ENCODE measurements at places on chromosomes 16 and 17.

- no peak for DNase-seq
Measured at GRCh38 chr17:68238871-68239253, 9.0 kb upstream of the AMZ2 start.

GRCh38 chr17:8073627-8074484 is 13.7 kb downstream of the ALOX12B start:
- DNase-seq: no peak

DNA sequence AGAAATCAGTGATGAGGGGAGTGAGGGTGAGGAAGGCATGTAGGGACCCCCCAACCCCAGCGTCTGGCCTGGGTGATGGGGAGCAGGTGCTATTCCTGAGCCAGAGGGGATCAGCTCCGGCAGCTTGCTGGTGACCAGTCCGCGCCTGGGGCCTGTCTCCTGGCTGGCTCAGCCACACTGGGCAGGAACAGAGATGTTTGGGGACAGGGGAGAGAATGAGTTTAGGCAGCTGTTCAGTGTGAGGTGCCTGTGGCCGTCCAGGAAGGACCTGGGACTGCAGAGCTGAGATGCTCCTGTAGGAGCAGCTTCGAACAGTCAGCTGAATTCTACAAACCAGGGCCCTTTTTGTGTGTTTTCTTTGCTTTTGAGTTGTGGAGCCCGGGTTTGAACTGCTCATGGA is 23.2 kb upstream of the SPNS2 start:
- no peak for DNase-seq

- DNase-seq: no peak
Measured at GRCh38 chr16:4123616-4124300, 7.5 kb upstream of the ADCY9 start.

DNA sequence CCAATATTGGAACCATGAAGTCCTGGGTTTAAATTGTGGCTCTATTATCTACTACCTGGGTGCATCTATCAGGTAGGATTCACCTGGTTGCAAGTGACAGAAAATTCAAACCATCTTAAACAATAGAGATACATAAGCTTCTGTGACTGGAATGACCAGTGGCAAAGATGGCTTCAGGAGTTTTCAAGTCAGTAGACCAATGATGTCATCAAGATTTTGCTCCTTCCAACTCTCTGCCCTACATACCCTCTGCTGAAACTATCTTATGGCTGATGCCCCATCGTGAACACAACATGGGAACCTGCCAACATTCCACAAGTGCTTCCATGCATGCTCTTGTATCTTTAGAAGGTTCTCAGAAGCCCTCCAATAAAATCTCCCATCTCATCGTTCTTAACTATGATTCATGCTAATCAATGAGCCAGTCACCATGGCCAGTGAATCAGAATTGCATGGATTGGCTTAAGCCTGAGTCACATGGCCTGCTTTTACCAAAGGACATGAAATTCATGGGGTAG is 180.9 kb downstream of the GRIN2A start:
- no peak for DNase-seq

DNA sequence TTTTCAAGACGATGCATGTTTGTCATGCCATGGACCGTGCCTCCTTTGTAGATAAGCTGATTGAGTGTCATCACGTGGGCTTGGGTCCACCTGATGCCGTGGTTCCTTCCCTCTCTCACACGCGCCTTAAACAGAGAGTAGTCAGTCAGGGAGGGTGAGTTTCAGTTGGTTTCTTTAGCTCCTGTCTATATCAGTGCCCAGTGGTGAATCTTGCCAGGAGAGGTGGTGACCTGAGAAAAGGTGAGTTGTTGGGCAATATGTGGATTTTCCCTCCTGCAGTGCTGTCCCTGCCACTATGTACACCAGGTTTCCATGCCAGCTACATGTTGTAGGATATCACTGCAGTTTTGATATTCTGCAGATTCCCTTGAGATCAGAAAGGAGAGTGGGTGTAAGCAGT is 129.7 kb downstream of the LAT start:
- no peak for DNase-seq

DNA sequence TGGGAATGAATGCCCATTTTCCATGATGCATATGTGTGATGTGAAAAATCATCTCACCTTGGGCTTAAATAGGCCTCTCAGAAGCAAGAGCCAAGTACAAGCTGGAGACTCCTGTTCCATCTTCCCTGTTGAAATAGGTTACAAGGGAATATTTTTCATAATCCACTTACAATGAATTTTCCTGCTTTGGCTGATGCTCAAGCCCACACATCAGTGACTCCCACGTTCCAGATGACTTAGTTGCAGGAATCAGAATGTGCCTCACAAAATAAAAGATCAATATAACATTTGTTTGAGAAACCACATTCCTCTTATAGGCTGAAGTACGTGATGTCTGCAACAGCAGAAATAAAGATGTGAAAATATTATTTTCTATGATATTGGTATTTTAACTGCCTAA is 24.1 kb downstream of the ANKFN1 start:
- no peak for DNase-seq

- peak; percentile 11 for DNase-seq
Measured at GRCh38 chr16:24036614-24037013, 200.8 kb downstream of the PRKCB start.

GRCh38 chr16:84633622-84634021 is 14.7 kb upstream of the KLHL36 start:
- DNase-seq: no peak

DNA sequence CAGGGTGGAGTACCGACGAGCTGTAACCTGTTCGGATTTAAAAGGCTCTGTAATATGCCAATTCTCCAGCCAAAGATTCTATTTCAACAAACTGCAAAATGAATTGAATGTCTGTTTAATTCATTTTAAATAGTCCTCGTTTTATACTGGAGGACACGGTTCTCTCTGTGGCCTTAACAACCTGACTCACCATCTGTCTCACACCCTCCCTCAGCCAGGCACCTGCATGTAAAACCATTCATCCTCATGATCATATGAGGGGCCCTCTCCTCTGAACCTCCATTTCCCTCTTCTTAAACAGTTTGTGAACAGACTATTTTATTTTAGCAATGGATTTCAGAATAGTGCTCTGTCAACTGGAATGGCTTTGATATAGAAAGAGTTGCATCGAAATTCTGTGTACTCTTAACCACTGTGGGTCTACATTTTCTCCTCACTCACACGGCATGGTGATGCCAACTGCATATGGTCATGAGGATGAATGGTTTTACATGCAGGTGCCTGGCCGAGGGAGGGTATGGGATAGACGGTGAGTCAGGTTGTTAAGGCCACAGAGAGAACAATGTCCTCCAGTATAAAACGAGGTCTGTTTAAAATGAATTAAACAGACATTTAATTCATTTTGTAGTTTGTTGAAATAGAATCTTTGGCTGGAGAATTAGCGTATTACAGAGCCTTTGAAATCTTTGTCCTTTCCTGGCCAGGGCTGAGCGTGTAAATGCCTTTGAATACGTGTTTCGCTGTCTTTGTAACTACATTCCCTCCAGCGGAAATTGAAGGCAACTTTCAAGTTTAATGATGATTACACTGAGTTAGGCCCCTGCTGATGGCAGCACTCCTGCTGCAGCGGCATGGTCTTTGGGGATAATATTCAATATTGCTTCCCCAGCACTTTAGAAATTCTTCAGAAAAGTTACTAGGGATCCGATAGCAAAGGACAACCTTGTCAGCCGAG is 329.6 kb downstream of the SNX29 start:
- DNase-seq: no peak

GRCh38 chr17:16150251-16150856 is 65.0 kb downstream of the NCOR1 start:
- peak; percentile 7 for DNase-seq

DNA sequence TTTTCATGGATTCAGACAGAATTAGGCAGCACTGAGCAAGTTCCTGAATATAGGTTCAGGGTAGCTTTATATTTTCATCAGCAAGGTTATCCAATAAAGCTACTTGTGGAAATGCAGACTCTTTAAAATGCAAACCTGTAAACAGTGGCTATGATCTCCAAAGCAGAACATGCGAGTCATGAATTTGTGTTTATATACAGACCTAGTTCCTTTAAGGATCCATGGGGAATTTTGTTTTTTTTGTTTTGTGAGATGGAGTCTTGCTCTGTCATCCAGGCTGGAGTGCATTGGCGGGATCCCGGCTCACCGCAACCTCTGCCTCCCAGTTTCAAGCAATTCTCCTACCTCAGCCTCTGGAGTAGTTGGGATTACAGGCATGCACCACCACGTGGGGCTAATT is 14.8 kb downstream of the CLEC16A start:
- DNase-seq: no peak

DNA sequence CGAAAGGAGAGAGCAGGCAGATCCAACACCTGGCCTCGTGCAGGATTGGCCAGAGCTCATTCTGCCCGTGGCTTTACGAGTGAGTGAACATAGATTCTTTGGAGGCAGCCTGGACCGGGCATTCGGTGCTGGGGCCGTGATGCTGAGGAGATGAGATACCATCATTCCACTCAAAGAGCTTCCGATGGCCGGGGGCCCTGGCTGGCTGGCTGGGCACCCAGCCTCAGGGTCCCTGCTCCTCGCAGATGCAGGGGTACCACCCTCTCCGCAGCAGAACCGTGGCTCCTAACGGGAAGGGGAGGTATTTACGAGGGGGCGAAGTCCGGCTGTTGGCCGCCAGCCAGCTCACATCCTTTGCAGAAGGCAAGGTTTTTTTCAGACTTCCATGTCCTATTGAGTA is 66.1 kb upstream of the FOXF1 start:
- DNase-seq: no peak

DNA sequence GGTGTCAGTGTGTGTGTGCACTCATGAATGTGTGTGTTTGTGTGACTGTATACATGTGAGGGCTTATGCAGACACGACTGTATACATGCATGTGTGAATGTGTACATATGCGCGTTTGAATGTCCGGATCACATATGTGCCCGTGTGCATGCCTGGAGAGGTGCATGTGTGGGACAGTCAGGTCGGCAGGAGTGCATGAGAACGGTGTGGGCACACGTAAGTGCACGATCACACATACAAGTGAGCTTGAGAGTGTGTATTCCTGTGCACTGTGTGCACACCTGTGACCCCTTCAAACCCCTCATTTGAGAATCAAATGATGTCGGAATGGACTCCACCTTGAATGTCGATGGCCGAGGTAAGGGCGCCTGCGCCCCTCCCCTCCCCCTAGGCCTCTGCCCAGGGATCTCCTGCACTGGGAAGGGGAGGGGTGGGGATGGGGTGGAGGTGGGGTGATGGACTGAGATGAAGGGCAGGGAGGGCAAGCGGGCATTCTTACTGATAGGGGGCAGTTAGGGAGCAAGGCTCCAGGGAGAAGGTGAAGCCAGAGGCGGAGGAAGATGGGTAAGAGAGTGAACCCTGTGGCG is 601 bp upstream of the NGFR start:
- no peak for DNase-seq

DNA sequence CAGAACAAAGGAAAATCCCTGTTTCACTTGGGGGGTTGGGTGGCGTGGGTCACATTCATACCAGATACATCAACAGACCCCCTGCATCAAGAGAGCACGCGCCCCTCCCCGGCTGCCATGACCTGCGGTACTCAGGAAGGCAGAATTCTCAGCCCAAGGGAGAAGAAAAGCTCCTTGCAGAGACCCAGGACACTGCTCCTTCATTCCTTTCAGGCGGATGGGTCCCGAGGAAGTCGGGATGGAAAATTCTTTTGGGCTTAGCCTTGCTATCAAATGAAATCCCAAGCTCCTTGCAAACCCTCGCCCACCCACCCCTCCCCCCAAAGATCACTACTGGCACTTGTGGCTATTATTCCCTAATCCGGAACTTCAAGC is 40.6 kb downstream of the HIC1 start:
- no peak for DNase-seq

- no peak for DNase-seq
Measured at GRCh38 chr16:73060892-73061490, 13.1 kb upstream of the ZFHX3 start.

DNA sequence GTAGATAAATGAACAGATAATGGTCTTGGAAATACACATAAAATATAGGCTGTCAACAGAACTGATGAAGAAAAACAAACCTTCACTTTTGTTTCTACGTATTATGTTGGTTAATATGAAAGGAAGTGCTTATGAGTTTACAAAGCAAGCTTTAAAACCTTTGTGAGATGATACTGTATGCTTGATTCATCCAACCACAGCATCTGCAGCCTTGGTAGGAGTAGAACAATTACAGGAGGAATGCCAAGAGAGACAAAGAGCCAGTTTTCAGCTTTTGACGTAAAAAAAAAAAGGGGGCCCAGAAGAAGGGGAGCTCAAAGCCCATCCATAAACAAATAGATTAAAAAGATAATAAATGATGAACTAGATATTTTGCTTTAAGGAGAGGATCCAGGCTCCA is 13.3 kb downstream of the FAM20A start:
- no peak for DNase-seq

DNA sequence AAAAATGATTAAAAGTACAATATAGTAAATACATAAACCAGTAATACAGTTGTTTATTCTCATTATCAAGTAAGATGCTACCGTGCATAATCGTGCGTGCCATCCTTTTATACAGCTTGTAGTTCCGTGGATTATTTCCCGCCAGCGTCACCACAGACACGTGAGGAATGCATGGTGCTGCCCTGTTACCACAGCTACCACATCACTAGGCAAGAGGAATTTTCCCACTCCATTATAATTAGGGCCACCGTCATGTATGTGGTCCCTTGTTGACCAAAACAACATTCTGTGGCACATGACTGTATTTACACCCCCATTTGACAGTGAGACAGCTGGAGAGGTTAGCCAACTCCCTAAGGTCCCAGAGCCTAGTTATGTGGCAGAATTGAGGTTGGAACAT is 30.5 kb upstream of the LGALS9 start:
- DNase-seq: no peak

DNA sequence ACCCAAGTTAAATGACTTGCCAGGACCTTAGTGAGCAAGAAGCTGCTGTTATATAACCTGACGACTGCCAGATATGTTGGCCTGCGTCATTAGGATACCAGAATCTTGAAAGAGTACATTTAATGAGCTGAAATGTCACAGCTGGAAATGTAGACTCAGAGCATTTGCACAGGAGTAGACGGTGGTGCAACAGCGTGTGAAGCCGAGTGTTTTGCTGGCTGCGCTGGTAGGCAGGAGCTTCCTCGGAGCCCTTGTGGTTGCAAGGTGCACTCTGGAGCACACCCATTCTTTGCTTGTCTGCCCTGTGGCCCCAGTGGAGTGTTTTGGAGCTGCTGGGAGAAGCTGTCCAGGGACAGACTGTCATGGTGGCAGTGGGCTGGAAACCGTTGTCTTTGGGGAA is 79.3 kb downstream of the BANP start:
- DNase-seq: no peak

- no peak for DNase-seq
Measured at GRCh38 chr16:28603381-28604185, 6.3 kb downstream of the SULT1A1 start.

DNA sequence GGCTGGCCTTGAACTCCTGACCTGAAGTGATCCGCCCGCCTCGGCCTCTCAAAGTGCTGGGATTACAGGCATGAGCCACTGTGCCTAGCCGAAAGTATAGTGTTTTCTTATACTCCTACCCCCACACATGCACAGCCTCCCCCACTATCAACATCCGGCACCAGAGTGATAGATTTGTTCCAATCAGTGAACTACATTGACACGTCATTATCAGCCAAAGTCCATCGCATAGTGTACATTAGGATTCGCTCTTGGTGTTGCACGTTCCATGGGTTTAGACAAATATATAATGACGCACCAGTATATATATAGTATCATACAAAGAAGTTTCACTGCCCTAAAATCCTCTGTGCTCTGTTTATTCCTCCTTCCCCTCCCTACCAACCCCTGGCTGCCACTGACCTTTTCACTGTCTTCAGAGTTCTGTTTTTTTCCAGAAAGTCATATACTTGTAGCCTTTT is 11.9 kb upstream of the TM4SF5 start:
- DNase-seq: no peak
